ENCODE measurements at places on chromosomes 3 and 15. TPM values are rescaled to one million over a fixed set of nuclear protein-coding genes. Genes with fewer than 3 reads are reported as not detected.
A peak's percentile ranks its signal among the peaks of the same experiment; 100 is the strongest.

The FBXL22 gene
- 2.1 TPM for polyA plus RNA-seq

The PRR20G gene
- polyA plus RNA-seq, result not detected

The TGM4 gene
- 0.11 TPM for polyA plus RNA-seq

GRCh38 chr3:9111866-9112265 is 137.6 kb downstream of the SRGAP3 start:
- DNase-seq, result no peak

DNA sequence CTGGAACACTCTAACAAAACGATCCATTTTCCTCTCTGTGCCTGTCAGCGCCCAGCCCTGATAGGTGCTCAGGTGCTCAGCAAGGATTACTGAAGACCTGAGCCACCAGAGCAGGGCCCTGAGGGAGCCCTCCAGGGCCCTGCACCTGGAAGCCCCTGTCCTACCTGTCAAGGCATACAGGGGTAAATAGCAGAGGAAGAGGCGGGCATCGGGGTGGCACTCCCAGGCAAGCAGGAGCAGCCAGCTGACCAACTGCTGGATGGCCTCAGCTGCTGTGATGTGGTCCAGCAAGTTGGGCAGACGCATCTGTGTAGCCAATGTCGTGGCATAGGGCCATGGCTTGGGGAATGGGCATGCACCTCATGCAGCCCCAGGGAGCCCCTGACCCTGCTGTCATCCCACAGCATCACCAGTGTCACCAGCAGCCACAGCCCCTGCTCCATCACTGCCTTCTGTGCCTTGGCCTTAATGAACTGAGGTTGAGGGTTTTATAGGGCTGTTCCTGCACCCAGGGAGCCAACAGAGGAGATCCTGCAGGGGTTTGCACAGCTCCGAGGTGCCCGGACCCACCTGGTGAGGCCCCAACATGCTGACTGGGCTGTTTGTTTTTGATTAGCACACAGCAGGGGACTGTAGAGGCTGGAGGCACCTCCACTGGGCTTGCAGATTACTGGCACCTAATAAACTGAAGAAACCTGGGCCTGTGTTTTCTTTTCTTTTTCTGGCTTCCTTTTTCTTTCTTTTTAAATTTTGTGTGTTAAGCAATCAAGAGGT is 7.9 kb upstream of the WDR6 start:
- no peak for DNase-seq

DNA sequence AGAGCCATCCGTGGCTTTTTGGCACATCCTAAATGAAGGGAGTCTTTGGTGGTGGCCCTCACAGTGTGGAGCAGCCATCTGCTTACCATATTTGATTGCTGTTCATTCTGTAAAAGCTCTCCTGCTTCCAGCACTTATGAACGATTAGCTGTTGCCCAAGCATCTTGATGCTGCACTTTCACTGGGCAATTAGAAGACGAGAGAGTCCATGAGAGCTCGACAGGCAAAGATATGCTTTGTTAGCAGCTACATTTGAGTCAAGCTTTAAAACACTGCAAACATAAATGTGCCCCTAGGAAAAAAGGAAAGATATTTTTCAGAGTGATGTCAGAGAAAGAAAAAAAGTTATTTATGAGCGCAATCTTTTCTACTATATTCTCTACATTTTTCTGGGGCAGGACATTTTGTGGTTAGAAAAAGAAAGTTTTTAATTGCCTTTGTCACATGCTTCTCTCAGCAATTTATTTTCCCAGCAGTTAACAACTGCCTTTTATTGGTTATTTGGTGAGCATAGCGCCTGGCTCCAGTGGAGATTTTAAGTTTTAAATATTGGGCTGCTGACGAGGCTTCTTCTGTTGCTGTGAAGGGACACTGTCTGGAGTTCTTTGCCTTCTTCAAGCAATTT is 468.4 kb downstream of the C3orf38 start:
- no peak for DNase-seq

DNA sequence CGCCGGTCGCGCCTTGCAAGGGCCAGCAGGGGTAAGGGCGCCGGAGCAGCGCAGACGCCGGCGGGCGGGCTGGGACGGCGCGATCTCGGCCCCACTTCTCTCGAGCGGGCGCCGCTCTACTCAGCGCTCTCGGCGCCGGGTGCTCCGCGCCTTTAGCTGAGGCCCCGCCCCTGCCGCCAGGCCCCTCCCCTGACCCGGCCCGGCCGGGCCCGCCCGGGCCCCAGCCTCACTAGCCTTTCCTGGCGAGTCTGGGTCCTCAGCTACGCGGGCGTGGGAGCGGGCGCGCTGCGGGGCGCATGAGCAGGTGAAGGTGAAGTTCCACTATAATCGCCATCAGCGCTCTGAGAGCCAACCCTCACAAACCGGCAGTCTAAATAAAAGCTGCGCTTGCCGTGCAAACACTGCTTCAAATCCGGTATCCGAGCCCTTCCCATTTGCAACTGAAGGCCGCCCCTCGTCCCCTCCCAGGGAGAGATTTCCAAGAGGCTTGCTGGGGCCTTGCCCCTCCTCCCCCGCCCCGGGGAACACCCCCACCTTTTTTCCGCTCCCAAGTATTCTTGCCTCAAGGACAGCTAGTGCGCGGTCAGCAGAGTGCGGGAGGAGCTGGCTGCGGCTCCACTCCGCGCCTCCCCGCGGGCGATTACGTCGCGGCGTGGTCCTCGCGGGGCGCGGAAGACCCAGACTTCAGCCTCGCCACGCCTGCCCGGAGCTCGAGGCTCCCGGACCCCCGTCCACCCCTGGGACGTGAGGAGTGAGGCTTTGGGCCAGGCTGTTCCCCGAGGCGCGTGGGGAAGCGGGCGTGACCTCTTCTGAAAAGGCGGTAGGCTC is at the start of gene RPP25:
Gene RPP25, minus strand, starts transcription at position 125 of the 828 bp plus-strand sequence. CDS start 189 bp downstream, outside the sequence.
- DNase-seq, result no peak

DNA sequence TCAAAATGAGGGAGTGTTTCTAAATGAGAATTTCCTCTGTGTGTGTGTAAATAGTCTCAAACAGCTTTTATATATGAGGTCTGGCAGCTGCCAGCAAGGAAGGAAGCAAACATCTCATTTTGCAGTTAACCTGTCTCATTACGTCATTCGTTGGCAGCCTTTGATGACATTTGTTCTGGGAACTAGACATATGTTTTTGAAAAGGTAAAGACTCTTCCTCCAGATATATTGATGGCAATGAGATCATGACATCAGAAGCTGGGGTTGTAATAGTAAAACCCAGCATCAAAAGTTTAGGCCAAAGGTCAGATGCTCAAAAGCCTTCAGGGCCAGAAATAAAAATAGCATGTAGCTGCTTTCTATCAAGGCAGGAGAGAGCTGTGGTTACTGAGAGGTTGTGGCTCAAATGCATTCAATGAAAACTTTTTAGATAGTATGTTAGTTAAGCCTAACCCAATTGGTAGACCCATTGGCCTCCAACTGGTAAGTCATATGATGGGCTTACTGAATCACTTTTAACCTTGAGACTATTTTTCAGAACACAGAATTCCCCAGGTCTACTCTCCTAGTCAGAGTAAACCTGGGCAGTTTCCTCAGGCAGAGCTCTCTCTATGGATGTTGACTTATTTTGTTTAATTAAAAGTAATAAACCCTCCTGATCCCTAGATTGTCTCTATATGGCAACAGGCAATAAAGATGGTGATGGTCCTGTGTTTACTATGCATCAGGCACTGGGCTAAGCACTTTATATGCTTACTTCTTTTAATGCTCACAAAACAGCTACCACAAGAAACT is 386.5 kb upstream of the CFAP20DC start:
- peak; percentile 25 for DNase-seq

DNA sequence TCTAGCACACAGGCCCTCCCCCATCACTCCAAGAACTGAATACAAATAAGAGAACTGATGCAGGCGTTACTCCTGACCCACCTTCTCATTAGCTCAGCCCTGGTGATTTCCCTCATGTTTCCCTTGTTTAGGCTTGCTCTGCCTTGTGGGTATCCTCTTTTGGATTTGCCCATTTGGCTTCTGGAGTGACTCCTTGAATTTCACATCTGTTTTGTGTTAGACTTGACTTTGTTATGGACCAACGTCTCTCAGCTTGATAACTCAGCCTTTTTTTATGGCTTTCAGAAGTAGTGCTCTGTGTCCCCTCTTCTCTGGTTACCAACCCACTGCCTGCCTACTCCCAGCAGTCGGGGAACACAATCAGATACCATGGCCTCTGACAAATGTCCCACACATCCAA is 11.3 kb upstream of the TMOD3 start:
- no peak for DNase-seq

- no peak for DNase-seq
These were observed 25.3 kb upstream of the ARHGEF26 start for GRCh38 chr3:154095832-154096421.

GRCh38 chr3:104438706-104439105 is 928.0 kb upstream of the ALCAM start:
- DNase-seq, result no peak

Data from right renal pelvis (tissue), 4 donors.